ENCODE measurements at places on chromosomes 1 and 21.

- ATAC-seq = no peak
These were observed 1.7 kb downstream of the NR0B2 start for GRCh38 chr1:26912147-26912490.

DNA sequence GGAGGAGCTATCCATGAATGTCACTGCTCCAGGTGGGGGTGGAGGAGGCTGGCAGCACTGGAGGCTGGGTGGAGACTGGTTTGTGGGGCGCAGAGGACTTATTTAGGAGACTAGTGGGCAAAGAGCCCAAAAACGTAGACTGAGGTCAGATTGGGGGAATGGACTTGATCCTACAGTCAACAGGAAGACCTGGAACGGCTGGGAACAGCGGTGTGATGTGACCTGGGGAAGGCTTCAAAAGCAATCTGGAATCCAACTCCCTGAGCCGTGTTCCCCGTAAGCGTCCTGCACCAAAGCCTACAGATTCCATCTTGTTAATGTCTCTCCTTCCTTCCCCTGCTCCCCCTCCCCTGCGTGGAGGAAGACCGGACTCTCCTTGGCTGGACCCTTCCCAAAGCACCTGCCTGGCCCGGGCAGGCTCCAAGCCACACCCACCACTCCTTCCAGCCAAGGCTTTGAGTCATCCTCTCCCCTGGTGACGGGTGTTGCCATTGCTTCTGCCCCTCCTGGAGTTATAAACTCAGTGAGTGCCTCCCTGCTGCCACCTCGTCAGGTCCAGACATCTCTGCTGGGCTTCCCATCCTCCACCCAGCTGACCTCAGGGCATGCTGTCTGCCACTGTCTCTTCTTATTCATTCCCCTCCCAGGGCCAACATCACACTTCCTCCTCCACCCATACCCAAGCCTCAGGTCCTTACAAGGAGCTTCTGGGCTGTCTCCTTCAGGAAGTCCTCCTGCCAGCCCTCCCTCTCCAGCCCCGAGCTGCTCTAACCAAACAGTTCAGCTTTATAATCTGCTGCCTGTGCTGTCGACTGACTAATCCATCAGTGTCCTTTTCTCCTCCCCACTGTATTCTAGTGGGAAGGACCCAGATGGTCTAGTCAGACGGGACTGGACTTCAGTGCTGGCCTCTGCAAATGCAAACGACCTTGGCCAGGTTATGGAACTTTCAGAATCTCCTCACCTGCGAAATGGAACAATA is 1.6 kb upstream of the CLSTN1 start:
- ATAC-seq = peak; percentile 60

GRCh38 chr1:211910913-211911485 is 80.4 kb upstream of the LPGAT1 start:
- ATAC-seq = peak; percentile 22

GRCh38 chr1:43622901-43623780 is 26.8 kb upstream of the KDM4A start:
- ATAC-seq = no peak

DNA sequence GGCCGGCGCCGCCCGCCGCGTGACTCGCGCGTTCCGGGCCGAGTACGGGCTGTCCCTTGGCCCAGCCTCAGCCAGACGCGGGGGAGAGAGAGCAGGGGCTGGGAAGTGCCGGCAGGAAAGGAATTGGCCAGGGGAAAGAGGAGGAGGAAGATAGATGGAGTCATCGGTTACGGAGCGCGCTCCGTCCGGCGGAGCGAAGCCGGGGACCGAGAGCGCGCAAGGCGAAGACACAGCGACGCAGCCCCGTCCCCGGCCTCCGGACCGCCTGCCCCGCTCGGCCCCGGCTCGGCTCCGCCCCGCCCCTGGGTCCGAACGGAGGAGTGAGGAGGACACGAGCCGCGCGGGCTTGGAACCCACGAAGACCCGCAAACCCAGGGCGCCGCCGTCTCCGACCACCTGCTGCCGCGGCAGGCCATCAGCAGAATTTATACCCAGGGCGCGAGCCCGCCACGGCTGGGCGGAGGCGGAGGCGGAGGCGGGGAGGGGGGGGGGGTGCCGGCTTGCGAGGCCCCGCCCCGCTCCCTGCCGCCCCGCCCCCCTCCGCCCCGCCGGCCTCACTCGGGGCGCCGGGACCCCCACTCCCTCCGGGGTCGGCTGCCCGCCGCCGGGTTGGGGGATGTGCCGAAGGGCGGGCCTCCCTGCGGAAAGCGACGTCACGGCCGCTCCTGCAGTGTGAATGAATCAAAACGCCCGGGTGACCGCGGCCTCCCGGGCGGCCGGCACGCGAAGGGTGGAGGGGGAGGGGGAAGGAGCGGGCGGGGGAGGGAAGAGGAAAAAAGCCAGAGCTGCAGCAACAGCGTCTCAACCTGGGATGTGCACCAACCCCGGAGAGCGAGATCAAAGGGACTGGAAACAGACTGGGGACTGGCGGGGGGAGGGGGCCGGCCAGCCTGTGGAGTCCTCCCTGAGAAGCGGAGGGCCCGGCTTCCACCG is at the start of gene LHX4:
Gene LHX4, plus strand, starts transcription at position 782 of the 933 bp plus-strand sequence. CDS start 266 bp downstream, outside the sequence.
- ATAC-seq = peak; percentile 7

GRCh38 chr1:217847643-217848042 is 216.5 kb downstream of the SPATA17 start:
- ATAC-seq = no peak

- peak; percentile 56 for ATAC-seq
These were observed 430 bp downstream of the BTG2 start for GRCh38 chr1:203305809-203306088.

DNA sequence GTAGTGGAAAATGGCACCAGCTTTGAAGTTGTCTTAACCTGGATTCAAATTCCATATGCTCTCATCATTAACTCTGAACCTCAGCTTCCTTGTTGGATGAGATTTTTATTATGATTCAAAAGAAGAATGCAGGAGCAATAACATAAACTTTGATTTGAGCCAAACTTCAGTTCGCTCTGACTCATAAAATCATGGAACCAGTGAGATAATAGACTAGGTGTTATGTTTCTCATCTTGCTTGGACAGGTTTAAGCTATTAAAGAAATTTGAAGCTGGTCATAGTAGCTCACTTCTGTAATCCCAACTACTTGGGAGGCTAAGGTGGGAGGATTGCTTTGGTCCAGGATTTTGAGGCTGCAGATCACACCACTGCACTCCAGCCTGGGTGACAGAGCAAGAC is 172.8 kb downstream of the CLEC20A start:
- no peak for ATAC-seq

DNA sequence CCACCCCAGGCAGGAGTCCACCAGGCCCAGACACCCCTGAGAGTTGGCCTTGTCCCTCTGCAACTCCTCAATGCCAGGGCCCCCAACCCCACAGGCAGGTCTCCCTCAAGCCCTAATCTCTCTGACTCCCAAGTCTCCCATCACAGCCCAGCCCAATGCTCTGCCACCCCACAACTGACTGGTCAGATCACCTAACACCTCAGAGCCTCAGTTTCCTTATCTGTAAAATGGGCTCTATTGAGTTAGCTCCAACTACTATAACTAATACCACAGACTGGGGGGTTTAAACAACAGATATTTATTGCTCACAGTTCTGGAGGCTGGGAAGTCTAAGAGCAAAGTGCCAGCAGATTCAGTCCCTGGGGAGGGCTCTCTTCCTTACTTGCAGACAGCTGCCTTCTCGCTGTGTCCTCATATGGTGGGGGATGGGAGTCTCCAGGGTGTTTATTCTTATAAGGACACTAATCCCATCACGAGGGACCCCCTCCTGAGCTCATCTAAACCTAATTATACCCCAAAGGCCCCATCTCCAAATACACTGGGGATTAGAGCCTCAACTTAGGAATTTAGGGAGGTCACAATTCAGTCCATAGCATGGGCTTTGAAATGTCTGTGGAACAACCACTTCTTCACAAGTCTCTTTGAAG is 34.9 kb upstream of the ZC3H12A start:
- ATAC-seq = no peak

GRCh38 chr1:229186373-229187056 is 84.4 kb upstream of the RAB4A start:
- ATAC-seq = no peak

Data from SK-N-SH treated with all-trans-retinoic acid at 6 μM for 48 hours (cell line).